Left renal cortex interstitium (tissue), 4 donors: ENCODE measurements at places on chromosomes 12 and 14. TPM values are rescaled to one million over a fixed set of nuclear protein-coding genes. Genes with fewer than 3 reads are reported as not detected.

OAS1 gene
- 15.5 TPM for polyA plus RNA-seq

PZP gene
- polyA plus RNA-seq, result 0.93 TPM

SERPINA9 gene
- not detected for polyA plus RNA-seq

ABCD2 gene
- polyA plus RNA-seq, result not detected

PIWIL1 gene
- polyA plus RNA-seq, result 1.2 TPM

FMNL3 gene
- polyA plus RNA-seq, result 39.8 TPM

APOF gene
- polyA plus RNA-seq, result 0.14 TPM

LAG3 gene
- polyA plus RNA-seq, result 1.1 TPM

ERP29 gene
- polyA plus RNA-seq, result 162 TPM

TIGAR gene
- 6.9 TPM for polyA plus RNA-seq

NELL2 gene
- 16.1 TPM for polyA plus RNA-seq

SLCO1A2 gene
- 0.97 TPM for polyA plus RNA-seq

CLEC4C gene
- 0.16 TPM for polyA plus RNA-seq

GAPDH gene
- 1,987 TPM for polyA plus RNA-seq

TSPAN11 gene
- polyA plus RNA-seq, result 6.0 TPM

C12orf76 gene
- 30.9 TPM for polyA plus RNA-seq

PARPBP gene
- 17.6 TPM for polyA plus RNA-seq

FGD6 gene
- polyA plus RNA-seq, result 11.5 TPM

KCNH3 gene
- polyA plus RNA-seq, result 7.6 TPM

GPR65 gene
- 0.42 TPM for polyA plus RNA-seq
